ENCODE measurements at places on chromosomes 4 and X.

GRCh38 chrX:112071132-112071531 lies 11.4 kb downstream of the TRPC5 start:
- DNase-seq: no peak

DNA sequence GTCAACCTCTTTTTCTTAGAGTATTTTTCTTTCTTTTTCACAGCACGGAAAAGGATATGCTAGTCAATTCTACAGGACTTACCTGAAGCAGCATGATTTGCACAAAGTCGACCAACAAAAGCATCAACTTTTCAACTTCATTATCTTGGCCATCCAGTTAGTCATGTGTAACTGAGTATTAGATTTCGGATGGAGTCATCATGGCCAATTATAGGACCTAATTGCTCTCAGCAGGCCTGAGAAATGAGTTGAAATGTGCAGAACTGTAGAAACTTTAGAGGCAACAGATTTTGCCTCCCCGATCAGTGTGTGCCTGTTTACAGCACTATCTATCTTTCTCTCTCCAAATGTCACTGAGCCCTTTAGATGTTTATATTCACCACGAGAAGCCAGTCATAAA lies 41.0 kb downstream of the PCDH10 start:
- DNase-seq: peak; percentile 25

DNA sequence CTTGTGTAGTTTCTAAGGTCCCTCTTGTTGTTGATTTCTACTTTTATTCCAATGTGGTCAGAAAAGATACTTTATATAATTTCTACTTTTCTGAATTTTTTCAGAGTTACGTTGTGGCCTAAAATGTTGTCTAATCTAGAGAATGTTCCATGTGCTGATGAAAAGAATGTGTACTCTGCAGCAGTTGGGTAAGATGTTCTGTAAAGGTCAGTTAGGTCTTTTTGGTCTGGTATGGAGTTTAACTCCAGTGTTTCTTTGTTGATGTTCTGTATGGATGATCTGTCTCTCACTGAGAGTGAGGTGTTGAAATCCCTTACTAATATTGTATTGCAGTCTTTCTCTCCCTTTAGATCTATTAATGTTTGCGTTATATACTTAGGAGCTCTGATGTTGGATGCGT lies 37.0 kb upstream of the GPRIN3 start:
- DNase-seq: no peak

GRCh38 chr4:34181311-34181841 lies 2062.9 kb downstream of the ARAP2 start:
- DNase-seq: peak; percentile 92

DNA sequence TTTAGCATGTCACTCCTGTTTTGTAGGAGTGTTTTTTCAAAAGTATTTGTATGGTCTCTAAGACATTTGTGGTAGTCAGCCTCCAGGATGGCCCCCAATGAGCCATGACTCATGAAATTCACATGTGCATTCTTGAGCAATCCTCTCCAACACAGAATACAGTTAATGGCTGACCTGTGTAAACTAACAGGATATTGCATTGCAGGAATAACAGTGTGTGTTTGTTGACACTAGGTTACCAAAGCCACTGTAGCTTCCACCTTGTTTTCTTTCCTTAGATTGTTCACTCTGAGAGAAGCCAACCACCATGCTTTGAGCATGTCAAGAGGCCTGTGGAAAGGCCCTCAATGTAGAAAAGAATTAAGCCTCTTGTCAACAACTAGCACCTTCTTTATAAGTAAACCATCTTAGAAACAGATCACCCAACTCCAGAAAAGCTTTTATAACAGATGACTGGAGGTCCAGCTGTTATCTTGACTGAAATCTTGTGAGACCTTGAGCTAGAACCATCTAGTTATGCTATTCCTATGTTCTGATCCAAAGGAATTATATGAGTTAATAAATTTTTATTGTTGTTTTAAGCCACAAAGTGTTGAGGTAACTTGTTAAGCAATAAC lies 28.5 kb downstream of the TBCK start:
- DNase-seq: peak; percentile 84

- DNase-seq: no peak
Observed at GRCh38 chr4:109486007-109486406, 52.4 kb downstream of the SEC24B start.

- no peak for DNase-seq
Observed at GRCh38 chr4:2305766-2306501, 44.0 kb upstream of the MXD4 start.

DNA sequence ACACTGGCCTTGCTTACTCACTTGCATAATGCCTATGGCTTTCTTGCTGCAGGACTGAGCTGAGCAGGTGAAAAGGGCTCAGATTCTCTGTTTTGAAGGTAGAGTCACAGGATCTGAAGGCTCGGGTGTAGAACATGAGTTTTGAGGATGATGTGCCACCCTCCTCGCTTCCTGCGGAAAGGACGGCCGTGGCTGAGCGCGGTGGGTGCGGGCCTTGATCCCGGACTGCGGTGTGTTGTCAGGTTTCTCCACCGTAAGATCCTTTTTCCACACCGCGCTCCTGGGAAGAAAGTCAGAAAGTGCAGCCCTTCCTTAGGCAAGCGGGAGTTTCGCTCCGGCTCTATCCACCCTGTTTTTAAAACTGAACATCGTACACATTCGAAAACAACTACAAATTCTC lies 36.2 kb downstream of the ZFP42 start:
- DNase-seq: no peak

- DNase-seq: peak; percentile 5
Observed at GRCh38 chr4:18366892-18367291, 345.3 kb upstream of the LCORL start.

GRCh38 chrX:53305219-53305995 lies 24.0 kb upstream of the IQSEC2 start:
- DNase-seq: no peak

GRCh38 chr4:156538651-156539257 lies 432.8 kb downstream of the PDGFC start:
- no peak for DNase-seq

DNA sequence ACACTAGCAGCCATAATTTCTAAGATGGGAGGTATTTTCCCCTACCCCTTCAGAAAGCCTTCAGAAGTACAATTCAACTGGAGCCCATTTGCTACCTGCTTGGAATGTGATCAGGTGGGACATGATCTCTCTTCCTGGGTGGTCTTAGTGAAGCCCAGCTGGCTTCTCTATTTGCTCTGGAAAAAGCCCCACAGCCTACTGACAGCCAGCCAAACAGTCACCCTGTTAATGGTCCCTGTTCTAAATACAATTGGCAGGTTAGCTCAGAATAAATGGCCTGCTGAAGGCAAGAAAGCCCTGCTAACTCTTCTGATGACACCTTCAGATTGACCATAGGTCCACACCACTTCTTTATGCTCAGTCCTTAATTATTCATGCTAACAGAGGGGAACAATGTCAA lies 39.9 kb downstream of the HS6ST2 start:
- no peak for DNase-seq

DNA sequence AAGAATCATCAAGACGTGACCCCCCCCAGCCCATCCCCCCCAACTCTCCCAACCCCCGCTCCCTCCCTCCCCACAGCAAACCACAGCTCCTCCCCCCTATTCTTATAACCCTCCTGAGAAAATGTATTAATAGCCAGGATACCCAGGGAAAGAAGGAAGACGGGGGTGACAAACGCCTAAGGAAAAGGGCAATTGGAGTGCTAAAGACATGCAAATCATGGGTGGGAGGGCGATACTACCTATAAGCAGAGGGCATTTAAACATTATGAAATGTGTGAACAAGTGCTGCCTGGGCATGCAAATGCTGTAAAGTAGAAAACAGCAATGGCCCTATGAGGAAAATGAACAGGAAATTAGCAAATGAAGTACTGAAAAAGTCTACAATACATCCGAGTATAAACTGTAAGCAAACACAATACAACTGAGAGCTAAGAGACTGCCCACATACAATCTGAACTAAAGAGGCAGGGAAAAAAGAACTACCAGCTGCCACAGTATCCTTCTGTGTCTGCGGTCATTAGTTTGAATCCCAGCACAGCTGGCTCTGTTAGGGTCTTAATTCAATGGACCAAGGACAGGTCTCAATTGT lies 2.4 kb downstream of the CXXC4 start:
- no peak for DNase-seq

DNA sequence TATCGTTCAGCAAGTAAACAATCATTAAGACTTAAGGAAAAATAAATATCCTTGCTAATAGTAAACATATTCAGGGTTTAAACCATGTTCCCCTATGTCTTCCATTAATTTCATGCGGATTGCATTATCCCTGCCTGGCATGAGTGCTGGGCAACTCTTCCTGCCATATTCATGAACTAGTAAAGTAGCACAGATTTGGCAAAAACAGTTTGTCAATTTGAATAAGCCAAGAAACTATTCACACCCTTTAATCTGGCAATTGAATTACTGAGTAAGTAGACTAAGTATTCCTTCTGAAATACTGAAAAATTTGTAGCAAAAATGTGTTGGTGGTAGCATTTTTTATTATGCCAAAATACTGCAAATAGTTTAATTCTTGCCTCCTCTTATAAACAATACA lies 512.0 kb downstream of the NLGN4X start:
- DNase-seq: no peak

Measured in M059J (cell line).